Lower lobe of right lung (tissue), 2 donors: ENCODE measurements at places on chromosomes 11 and 22. TPM values are rescaled to one million over a fixed set of nuclear protein-coding genes. Genes with fewer than 3 reads are reported as not detected.

DNA sequence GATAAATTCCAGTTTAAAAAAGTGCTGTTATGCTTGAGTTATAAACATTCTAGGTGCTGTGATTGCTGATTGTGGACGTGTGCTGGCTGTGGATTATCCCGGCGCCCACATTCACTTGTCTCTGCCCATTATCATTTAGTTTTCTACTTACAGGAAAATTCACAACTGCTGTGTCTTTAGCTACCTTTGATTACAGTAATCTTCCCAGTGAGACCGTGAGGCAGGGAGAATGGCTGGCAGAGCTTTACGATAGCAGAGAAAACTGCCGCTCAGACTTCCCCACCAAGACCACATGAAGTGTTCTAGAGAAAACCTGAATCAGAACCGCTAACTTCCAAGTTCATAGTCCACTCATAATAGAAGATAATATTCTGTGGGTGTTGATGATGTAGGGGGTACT is 34.6 kb upstream of the NELL1 start:
- no peak for DNase-seq

GRCh38 chr11:13433437-13433836 is 29.6 kb downstream of the BTBD10 start:
- no peak for DNase-seq

- DNase-seq, result no peak
Observed at GRCh38 chr11:117979481-117980211, 6.5 kb upstream of the IL10RA start.

- DNase-seq, result peak; percentile 73
Observed at GRCh38 chr11:114059984-114060391, 477 bp downstream of the ZBTB16 start.

GRCh38 chr11:9066433-9066925 is 24.9 kb downstream of the SCUBE2 start:
- no peak for DNase-seq

GRCh38 chr11:87780068-87780413 is 395.2 kb downstream of the RAB38 start:
- no peak for DNase-seq

Gene POU2AF1
- total RNA-seq, result 3.4 TPM
